Activated gamma-delta T cell treated with Interleukin-2 at 50 U/mL for 16 hours (primary cell): ENCODE measurements at places on chromosomes 11 and 22.

DNA sequence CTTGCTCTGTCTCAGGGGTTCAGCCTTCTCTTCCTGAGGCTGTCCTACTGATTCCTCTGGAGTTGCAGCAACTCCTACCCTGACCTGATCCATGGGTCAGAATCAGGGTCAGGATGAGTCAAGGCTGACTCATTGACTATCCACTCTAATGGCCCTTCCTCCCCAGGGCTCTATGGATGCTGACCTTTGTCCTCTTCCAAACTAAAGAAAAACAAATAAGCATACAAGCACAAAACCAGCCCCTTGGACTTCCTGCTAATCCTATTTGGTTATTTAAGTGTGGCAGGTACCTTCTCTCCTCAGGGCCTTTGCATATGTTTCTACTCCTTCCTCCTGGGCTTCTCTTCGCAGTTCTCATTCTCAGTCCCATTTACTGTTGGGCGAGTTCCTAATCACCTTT lies 204.5 kb upstream of the NAV2 start:
- no peak for DNase-seq

DNA sequence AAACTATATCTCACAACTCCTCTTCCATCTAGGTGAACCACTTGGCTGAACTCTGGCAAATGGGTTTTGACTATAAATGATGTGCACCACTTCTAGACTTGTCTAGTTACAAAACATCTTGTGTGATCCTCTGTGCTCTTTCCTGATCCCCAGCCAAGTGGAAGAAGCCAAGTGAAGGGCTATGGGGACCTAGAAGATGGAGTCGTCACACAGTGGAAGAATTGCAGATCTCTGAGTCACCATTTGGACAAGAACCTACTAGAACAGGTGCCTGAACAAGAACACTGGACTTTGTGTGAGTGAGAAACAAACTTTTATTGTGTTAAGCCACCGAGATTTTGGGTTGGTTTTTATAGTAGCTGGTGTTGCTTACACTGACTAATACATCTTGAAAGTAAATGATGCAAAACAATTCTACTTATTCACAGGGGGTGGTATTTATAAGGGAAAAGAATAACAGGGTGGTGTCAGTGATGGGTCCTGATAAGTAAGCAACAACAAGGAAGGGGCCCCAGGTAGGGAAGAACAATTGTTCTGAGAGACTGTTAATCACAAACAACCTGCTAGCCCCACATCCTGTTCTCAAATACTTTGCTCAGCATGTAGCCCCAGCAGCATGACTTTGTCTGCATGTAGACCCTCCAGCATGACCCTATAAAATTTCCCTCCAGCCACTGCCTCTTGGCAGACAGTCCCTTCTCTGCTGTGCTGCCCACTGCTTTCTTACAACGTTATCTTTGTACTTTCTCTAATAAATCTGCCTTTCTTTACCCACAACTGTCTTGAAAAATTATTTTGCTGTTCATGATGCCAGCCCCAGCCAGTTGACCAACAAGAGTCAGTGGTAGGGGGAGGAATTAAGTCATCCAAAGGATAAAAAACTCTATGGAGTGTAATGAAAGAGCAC lies 280.7 kb upstream of the PLET1 start:
- DNase-seq, result no peak

DNA sequence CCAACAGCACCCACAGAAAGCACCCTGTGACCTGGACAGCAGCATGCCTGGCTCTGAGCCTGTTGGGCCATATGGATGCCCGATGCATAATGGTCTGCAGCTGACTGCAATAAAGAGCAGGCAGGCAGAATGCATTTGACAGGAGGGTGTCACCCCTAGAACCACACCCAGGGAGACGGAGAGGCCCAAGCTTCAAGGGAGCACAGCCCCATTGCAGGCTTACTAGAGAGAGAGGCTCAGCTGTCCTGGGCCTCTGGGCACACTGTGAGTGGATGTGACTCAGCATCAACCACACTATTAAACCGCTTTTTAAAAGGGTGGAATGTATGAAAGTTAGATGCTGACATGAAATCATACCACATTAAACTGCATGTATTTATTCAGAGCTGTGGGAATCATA lies 365.3 kb downstream of the CTTN start:
- no peak for DNase-seq

GRCh38 chr11:78796956-78797355 lies 222.3 kb upstream of the NARS2 start:
- no peak for DNase-seq

DNA sequence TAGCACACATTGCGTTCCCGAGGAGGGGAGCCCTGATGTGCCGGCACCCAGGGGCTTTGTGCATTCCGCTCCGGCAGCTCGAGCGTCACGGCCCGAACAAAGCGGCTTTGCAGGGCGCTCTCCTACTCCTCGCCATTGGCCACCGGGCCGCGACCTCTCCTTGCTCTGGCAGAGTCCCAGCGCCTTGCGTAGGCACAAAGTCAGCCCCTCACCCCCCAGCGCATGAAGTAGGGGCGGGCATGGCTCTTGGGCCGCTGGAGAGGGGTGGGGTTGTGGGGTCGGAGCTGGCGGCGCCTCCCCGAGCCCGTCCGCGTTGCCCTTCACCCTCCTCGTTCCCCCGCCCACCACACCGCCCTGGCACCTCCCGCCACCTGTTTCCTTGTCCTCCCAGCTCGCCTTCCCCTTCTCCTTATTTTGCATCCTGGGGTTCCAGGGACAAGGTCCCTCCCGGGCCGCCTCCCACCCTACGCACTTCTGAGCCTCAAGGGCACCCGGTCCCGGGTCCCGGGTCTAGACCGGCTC lies 753 bp upstream of the PPARA start:
- peak; percentile 29 for DNase-seq

- no peak for DNase-seq
These were observed 140.8 kb downstream of the CADM1 start for GRCh38 chr11:115363426-115363825.
